ENCODE measurements at places on chromosomes 2 and 18.
A peak's percentile ranks its signal among the peaks of the same experiment; 100 is the strongest.

DNA sequence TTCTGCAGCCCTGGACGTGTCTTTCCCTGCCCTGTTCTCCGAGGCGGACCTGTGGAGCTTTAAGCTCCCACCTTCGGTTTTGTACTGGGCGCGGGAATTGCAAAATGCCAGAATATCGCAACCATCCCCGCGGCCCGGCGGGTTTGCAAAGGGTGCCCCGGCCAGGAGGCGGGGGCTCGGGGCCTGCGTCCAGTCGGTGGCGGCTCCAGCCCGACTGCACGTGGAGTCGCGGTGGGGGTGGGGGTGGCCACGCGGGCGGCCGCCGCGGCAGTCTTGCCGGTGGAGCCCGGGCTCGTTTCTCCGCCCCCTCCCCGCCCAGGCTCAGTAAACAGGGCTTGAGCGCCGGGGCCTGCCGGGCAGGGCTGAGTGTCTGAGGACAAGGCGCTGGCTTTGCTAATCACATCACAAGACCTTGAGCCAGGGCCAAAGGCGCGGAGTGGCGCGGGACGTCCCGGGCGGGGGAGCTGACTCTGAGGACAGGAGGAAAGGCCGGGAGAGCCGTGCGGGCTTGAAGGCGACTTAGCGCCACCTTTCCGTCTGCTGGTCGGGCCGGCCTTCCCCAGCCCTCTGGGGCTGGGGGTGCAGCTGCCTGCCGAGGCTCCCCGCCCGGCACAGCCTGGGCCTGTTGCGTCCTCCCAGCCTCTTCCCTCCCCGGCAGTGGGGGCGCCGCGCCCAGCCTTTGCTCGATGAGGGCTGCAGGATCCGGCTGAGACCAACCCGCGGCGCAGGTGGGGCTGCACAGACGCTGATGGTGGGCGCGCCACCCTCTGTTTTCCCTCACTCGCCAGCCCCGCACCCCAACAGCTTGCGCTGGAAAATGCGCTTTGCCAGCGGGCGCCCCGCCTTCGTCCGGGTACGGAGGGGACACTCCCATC lies 786 bp upstream of the ZFP36L2 start:
- no peak for DNase-seq

- no peak for DNase-seq
Measured at GRCh38 chr18:24208270-24209035, 69.6 kb downstream of the CABYR start.

- no peak for DNase-seq
Measured at GRCh38 chr2:21552981-21553380, 429.2 kb downstream of the TDRD15 start.

- DNase-seq = no peak
Measured at GRCh38 chr2:46275995-46276394, 21.2 kb upstream of the EPAS1 start.

GRCh38 chr18:58669731-58670378 lies 1.4 kb upstream of the MALT1 start:
- no peak for DNase-seq

DNA sequence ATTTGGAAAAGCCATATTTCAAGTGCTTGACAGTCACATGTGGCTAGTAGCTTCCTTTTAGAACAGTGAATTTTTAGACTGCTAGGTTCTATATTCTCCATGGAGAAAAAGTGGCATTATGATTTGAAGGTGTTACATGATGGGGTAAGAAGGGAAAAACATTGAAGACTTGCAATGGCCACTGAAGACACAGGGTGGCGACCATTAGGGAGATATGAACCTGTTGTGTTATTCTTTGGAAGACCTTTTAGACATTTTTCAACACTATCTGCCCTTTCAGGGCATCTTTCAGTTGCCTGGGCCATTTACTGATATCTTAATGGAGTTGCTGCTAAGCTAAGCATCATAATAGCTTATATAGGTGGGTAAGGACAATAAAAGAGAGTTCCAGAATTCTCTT lies 1387.2 kb downstream of the SUCLG1 start:
- DNase-seq = no peak

GRCh38 chr2:126637386-126637785 lies 18.6 kb upstream of the GYPC start:
- DNase-seq = no peak

GRCh38 chr2:131023758-131024157 lies 69.5 kb downstream of the FAM168B start:
- DNase-seq = no peak

- DNase-seq = no peak
Measured at GRCh38 chr2:95287336-95287735, 9.8 kb upstream of the KCNIP3 start.

- DNase-seq = peak; percentile 22
Measured at GRCh38 chr2:238425979-238426567, 654 bp upstream of the ASB1 start.

GRCh38 chr2:209426432-209426831 lies 2.6 kb downstream of the MAP2 start:
- no peak for DNase-seq

DNA sequence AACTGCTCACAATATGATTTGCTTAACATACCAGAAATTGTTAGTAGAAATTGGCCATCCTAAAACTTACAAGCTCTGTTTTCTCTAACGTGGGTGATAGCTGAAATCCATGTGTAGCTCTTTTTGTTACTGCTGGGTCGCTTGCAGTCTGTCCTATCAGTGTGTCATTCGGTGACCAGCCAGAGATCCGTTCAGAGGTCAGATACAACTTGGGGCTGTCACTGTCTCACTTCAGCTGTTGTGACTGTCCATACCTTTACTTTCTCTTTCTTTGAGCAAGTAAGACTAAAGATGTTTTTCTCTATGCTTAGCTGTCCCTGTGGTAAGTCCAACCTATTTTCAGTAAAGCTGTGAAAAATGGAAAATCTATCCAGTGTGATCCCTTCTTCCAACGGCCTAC lies 282.9 kb upstream of the KCNH7 start:
- DNase-seq = no peak

DNA sequence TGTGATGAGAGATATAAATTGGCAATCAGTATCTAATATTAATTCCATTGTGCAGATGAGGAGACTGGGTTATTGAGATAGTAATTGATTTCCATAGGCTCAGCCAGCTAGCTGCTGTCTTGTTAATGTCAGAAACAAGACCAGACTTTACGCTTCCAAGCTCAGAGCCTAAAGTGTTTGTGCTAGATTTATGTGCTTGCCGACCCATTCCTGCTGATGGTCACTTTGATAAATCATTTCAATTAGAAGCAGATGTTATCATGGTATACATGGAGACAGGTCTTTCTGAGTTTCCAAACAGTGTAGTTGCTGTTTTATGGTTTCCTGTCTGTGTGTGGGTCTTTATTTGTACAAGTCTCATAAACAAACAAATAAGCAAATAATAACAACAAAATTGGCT lies 92.8 kb downstream of the AQP4 start:
- no peak for DNase-seq

DNA sequence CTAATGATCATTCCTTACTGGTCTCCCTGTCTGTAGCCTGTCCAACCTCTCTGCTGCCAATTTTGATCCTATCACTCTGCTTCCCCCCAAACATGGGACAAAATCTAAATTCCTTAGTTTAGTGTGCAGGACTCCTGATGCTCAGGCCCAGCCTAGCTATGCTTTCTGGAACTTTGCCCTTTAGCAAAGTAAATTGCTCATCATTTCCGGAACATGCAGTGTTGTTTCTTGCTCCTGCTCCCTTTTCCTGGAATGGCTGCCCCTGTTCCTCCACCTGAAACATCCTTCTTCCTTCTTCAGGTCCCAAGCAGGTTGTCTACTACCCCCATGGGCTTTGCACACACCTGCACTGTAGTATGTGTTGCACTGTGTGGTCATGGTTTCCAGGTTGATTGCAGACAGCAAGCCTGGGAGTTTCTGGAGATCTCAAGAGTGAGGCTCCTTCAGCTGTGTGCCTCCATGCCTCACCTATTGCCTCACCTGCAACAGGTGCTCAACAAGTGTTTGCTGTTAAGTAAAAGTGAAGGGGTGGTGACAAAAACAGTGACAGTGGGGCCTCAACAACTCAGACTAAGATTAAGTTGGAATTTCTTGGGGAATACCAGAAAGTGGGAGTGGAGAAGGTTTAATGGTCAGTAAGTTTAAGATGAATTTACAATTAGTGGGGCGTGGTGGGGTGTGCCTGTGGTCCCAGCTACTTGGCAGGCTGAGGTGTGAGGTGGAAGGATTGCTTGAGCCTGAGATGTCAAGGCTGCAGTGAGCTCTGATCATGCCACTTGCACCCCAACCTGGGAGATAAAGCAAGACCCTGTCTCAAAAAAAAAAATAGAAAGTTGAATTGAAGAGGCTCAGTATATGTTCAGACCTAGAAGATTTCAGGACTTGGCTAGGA lies 120.0 kb downstream of the DNAH6 start:
- DNase-seq = no peak

GRCh38 chr2:74367789-74368188 lies 12.3 kb downstream of the DCTN1 start:
- DNase-seq = no peak

DNA sequence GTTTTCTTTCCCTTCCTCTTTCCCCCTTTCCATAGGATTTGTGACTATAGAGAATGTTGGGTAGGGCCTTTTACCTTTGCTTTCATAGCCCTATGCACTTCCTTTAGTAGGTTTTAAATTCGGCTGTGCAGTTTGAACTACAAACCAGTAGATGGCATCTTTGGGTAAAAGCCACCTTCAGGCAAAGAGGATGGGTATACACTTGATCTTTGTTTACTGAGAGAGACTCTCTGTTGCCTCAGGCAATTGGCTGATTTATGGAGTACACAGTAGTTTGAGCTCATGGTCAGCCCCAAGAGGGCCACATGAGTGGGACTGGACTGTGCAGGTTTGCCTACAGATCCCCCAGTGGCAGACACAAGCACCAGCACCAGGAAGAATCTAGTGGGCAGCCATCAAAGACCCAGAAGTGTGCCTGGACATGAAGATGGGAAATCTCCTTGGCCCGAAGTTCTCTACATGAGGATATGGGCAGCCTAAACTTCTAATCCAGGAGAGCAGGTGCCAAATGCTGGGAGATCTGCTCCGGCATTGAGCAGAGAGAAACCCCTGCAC lies 1304.3 kb upstream of the DDX18 start:
- peak; percentile 1 for DNase-seq

GRCh38 chr18:43405097-43405496 lies 127.8 kb upstream of the SYT4 start:
- DNase-seq = no peak

DNA sequence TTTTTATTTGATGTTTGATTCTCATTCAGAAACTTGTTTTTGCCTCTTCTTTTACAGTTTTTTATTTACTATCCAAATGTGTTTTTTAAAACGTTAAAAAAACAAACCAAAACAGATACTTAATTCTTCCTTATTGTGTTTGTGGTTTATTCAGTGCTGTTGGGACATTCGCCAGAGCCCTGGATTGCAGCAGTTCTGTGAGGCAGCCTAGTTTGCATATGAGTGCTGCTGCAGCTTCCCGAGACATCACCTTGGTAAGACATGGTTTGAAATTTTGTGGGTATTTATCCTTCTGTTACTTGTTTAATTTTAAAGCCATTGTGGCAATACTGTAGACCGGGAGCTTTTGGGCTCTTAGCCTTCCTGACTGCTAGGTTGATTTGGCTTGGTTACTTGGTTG lies 91.2 kb downstream of the MTA3 start:
- no peak for DNase-seq

DNA sequence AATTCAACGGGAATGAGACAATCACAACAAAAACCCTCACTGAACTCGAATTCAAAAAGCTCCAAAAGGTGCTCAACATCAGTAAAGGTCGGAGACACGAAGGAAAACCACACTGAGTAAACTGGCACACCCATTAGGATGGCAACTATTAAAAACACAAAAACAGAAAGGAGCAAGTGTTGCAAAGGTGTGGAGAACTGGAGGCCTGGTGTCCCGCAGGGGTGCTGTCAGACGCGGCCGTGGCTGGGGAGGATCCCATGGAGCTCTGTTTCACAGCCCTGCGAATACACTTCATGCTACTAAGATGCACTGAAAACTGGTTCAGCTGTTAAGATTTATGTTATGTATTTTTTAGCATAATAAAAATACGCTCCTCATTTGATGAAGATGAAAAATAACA lies 730.6 kb downstream of the GALR1 start:
- no peak for DNase-seq

- peak; percentile 85 for DNase-seq
Measured at GRCh38 chr2:127061375-127062273, 45.3 kb downstream of the BIN1 start.

- no peak for DNase-seq
Measured at GRCh38 chr2:189285962-189286645, 106.5 kb upstream of the COL5A2 start.

- DNase-seq = no peak
Measured at GRCh38 chr18:40420675-40421074, 1534.4 kb upstream of the PIK3C3 start.

DNA sequence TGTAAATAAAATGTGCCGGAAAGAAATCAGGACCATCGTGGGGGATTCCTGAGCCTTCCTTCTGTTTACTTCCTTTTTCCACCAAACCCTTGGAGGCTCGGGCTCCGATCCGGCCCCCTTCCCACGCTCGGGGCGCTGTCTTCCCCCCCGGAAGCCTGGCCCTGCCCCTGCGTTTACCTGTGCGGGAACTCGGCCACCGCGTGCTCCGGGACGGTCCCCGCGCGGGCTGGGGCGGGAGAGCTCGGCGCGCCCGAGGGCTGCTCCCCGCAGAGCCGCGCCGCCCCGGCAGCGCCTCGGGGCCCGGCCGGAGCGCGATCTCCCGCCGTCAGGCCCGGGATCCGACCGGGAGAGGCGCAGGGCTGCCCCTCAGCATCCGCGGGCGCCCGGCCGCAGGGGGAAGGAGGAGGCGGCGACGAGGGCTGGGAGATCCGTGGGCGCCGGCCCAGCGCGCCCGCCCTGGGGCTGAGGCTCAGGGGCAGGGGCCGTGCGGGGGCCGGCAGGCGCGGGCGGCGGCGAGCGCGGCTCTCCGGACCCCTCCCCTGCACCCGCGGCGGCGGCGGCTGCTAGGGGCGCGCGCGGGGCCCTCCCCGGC lies 435 bp downstream of the ADCY3 start:
- no peak for DNase-seq

DNA sequence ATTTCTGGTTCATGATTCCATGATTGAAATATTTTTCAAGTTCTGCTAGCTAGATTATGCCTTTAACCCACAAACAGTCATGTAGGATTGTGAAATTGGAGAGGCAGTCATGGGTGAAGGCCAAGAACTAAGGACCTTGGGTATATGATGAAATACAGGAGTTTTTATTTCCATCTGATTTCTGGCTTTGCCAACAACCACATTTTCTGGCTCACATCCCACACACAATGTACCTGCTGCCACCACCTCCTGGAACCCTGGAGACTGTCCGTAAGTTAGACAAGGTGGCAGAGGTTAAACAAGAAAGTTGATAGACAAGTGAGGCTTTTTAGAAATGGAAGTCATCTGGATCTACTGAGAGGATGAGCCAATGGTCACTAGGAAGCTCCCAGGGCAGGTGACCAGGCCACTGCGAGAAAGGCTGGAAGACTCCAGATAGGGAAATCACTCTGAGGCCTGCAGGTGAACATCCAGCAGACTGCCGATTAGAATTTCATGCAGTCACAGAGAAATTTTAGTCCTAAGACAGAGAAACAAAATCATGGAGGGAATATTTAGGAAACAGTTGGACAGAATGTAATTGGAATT lies 402.0 kb downstream of the ALK start:
- no peak for DNase-seq

- no peak for DNase-seq
Measured at GRCh38 chr2:152443771-152444170, 108.8 kb downstream of the FMNL2 start.
